ENCODE measurements at places on chromosomes 12 and 14. TPM values are rescaled to one million over a fixed set of nuclear protein-coding genes. Genes with fewer than 3 reads are reported as not detected.
A peak's percentile ranks its signal among the peaks of the same experiment; 100 is the strongest.

ASCL1 gene
- total RNA-seq = 7.5 TPM

TAC3 gene
- total RNA-seq = 2.9 TPM

FAR2 gene
- total RNA-seq = 15.9 TPM

DACT1 gene
- 29.7 TPM for total RNA-seq

TMEM229B gene
- total RNA-seq = 2.7 TPM

ARID2 gene
- 49.7 TPM for total RNA-seq

LRP1-AS gene
- total RNA-seq = not detected

DNA sequence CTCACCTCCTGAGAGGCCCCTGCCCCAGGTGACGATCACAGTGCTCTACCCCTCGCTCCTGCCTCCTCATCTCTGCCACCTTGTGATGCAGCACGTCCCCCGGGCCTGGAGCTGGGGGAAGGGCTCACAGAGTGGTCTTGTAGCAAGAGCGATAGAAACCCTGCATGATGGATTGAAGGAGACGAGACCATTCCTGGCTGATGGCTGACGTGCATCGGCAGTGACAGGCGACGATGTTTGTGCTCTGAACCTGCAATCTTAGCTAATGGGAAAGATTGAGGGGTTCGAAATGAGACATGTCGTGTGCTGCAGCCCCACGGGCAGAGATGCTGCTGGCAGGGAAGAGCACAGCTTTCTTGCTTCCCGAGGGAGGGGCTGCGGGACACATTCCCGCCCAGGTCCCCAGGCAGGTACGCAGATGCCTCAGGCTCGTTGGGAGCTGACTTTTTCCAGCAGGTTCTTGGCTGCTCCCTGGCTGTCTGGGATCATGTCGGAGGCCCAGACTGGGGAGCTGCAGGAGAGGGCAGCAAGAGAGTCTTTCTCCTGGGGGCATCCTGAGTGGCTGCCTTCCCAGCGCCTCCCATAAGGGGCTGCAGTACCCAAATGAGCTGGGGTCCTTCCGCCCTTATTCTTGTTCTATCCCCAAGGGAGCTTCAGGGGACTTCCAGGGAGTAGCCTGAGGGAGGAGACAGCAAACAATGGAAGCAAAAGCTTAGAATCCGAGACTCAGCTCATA is 38.7 kb upstream of the GPATCH2L start:
- no peak for DNase-seq

GRCh38 chr14:103122585-103122946 is 695 bp upstream of the TNFAIP2 start:
- DNase-seq = no peak

DNA sequence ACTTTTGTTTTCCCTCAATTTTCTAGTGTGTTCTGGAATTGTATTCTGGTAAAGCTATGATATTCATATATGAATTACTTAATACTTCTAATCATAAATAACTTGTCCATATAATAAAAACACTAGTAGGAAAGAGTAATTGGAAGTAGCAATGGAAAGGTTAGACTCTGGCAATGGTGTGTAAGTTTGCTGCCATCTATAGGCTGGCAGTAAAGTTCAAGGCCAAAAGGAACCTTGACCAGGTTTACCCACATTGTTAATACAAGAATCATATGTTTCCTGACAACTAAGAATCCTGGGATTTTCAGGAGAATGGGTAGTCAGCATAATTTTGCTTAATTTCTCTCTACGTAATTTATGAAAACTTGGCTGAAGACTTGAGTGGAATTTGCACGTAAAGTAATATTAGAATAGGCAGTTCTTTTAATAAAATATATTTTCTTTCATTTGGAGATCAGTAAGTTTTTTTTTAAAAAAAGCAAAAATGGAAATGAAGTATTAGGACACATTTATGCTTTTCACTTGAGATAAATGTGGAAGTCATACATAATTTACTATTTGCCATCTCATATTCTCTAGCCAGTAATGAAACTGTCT is 926.7 kb downstream of the GALC start:
- DNase-seq = no peak

DNA sequence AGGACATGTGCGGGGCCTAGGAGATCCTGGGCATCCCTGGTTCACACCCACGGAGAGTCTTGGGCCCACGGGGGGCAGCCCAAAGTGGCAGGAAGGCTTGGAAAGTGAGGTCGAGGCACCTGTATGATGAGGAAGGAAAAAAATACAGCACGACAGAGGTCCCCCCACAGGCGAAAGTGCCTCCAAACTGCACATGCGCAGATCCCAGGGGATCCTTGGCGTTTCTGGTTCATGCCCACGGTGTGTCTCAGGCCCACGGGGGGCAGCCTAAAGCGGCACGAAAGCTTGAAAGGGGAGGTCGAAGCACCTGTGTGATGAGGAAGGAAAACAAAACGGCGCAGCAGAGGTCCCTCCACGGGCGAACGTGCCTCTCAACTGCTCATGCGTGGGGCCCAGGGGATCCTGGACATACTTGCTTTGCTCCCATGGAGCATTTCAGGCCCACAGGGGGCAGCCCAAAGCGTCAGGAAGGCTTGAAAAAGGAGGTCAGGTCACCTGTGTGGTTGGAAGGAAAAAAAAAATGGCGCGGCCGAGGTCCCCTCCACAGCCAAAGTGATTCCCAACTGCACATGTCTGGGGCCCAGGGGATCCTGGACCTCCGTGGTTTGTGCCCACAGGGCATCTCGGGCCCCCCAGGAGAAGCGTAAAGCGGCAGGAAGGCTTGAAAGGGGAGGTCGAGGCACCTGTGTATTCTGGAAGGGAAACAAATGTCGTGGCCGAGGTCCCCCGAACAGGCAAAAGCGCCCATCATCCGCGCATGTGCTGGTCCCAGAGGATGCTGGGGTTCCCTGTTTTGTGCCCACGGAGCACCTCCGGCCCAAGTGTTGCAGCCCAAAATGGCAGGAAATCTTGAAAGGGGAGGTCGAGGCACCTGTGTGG is 582.6 kb downstream of the ALG10 start:
- DNase-seq = peak; percentile 55

GRCh38 chr14:89202413-89203190 is 214.4 kb downstream of the FOXN3 start:
- DNase-seq = no peak

DNA sequence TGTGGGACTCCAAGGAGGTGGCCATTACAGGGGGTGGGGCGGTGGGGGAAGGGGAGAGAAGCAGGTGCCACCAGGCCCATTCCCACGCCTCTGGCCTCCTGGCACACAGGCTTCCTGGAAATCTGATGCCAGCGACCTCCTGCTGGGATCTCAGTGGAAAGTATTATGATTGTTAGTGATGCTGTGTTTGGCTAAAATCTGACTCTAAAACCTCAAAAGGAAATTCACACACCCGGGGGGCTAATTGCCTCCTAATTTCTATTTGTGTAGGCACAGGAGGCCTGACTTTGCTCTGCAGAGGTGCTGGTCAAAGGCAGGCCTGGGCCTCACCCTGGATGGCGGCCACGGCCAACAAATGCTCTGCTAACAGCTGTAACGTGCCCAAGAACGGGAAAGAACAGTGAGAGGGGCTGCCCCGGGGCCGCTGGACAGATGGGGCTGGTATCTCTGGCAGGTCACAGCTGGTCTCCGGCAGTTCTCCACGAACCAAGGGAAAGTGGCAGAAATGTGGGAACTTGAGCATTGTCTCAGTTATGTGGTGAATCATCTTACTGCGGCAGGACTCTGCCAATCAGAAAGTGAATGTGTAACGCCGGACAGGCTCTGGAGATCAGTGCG is 14.3 kb downstream of the FAM181A start:
- no peak for DNase-seq

DNA sequence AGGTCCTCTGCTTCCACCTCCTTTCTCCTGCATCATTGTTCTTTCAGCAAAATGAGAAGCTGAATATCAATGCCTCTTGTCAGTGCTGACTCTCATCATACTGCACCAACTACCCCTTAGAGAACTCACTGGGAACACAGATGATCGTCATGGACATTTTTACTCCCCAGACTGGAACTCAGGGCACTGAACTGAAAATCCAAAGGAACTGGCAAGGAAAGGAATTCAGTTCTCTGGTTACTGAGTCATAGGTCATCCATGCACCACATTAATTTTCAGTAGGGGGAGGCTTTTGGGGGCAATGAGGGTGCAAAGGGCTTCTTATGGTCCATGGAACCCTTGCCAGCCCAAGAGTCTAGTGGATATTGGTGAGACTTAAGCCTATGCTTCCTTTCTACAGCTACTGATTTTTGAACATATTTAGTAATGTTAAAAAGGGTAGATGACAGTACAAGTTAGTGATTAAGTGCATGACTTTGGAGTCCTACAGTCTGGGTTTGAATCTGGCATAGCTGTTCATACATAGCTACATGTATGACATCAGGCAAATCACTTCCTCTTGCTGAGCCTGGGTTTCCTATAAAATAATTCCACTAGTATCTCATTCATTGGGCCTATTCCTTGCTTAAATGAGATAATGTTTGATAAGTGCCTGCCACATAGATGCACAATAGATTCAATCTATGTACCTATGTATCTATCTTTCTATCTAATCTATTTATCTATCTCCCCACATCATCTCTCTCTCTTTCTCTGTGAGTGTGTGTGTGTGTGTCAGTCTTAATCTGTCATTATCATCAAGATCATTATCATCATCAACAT is 29.2 kb downstream of the BBS10 start:
- DNase-seq = no peak

DNA sequence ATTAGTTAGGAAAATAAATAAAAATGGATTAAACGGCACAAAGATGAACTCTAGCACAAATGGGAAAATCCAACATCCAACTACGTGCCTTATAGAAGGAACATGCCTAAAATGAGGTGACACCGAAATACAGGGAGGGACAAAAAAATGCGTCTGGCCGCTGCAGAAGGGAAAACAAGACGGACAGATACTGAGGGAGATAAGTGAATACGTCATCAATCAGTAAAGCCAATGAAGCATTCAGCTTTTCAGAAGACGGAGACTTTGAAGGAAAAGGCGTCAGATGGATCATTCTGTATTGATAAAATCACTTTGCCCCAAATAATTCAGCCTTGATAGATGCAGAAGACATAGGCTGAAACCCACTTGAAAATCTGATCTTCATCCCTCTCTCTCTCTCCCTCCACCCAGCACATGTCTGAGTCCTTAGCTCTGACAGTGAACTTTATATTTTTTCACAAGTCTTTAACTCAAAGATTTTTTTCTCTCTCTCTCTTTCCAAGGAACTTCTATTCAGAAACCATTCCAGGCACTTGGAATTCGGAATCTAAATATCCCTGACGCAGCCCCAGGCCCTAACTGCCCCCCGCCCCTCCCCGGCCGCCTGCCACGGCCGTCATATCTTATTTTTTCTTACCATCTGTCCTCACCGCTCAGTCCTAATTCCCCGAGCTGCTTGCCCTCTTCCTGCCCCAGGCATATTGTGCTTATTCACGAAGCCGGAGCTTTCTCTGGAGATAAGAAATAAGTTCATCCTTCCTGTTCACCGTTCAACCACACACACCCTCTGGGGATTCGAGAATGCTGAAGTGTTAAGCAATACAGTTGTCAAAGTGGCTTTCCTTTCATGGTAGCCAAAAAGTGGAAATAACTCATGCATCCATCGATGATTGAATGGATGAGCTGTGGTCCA is 35.5 kb upstream of the RFLNA start:
- DNase-seq = no peak

DNA sequence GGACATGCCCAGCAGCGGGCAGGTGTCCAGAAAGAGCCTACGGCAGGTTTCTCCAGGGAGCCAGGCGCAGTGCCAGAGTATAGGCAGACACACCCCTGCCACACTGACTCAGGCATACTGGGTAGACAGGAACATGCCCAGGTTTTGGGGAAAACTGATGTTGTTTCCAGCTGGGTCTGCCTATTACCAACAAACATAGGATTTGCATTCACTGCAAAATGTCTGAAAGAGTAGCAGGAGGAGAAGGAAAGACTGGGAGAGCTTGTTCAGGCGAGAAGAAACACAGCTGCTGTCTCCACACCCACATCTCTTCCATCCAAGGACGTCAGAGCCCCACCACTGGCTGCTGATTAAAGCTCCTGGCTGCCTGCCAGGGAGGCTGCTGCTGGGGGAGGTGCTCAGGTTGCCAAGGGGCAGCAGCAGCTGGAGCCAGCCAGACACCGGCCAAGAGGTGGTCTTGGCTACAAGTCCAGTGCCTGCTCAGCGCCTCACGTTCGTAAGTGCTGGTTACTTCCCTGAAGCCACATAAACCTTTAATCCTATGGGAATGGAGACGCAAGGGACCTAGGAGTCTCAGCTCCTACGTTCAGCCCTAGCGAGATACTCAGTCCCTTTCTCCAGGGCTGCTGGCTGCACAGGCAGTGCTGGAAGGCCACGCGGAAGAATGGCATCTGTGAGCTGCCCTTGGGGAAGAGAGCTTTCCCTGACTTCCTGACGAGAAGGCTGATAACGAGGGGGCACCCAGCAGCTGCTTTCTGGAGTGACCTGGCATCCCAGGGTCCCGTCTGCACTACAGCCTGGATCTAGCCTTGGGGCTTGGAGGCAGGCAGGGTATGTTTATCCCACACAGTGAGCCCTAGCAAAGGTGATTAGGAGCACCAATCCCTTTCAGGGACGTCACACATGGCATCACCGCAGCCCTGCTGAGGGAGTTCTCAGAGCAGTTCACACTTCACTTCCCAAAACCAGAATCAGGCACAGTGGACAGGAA is 58.1 kb downstream of the PLEKHG3 start:
- DNase-seq = peak; percentile 83

- DNase-seq = no peak
Measured at GRCh38 chr12:71268598-71269280, 110.9 kb upstream of the TSPAN8 start.

DNA sequence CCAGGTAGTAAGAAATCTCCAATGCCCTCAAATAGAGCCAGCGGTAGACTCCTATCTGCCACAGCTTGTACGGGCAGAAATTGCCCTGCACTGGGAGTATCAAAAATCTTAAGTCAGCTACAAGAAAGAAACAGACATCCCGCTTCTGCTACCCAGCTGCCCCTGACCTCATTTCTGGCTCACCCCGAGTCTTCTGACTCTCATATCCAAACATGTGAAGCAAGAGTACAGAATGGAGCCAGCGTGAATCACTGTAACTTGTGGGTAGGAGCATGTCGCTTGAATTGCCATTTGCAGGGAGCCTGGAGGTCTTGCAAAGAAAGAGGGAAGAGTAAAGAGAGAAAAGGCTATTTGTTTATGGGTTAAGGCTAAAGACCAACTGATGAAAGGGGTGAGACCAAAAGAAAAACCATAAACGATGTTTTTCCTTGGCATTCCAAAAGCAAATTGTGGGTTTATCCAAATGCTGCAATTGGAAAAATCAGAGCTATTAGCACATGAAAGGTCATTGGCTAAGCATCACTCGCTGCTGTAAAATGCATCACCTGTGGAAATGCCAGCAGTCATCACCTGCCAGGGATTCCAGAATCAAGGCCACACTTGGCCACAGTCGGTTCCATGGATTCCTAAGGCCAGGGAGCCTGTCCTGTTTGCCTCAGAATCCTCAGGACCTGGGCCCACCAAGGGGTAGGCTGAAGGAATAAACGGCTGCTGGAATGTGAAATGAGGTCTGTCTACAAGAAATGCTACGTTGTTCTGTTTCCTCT is 86.6 kb downstream of the FOXN3 start:
- no peak for DNase-seq
